8988T (cell line): ENCODE measurements at places on chromosomes 6 and 20.

GRCh38 chr6:169248521-169248971 is 5.1 kb downstream of the THBS2 start:
- no peak for DNase-seq

GRCh38 chr20:14664101-14664500 is 326.7 kb upstream of the FLRT3 start:
- DNase-seq, result no peak

- DNase-seq, result no peak
Measured at GRCh38 chr6:104604685-104605084, 255.0 kb downstream of the HACE1 start.

GRCh38 chr20:56788671-56789610 is 159.8 kb downstream of the TFAP2C start:
- no peak for DNase-seq

GRCh38 chr6:23823421-23823820 is 302.6 kb upstream of the NRSN1 start:
- no peak for DNase-seq
